ENCODE measurements at places on chromosomes 2 and 18. TPM values are rescaled to one million over a fixed set of nuclear protein-coding genes. Genes with fewer than 3 reads are reported as not detected.

Gene FEV
- 0.62 TPM for polyA plus RNA-seq

DNA sequence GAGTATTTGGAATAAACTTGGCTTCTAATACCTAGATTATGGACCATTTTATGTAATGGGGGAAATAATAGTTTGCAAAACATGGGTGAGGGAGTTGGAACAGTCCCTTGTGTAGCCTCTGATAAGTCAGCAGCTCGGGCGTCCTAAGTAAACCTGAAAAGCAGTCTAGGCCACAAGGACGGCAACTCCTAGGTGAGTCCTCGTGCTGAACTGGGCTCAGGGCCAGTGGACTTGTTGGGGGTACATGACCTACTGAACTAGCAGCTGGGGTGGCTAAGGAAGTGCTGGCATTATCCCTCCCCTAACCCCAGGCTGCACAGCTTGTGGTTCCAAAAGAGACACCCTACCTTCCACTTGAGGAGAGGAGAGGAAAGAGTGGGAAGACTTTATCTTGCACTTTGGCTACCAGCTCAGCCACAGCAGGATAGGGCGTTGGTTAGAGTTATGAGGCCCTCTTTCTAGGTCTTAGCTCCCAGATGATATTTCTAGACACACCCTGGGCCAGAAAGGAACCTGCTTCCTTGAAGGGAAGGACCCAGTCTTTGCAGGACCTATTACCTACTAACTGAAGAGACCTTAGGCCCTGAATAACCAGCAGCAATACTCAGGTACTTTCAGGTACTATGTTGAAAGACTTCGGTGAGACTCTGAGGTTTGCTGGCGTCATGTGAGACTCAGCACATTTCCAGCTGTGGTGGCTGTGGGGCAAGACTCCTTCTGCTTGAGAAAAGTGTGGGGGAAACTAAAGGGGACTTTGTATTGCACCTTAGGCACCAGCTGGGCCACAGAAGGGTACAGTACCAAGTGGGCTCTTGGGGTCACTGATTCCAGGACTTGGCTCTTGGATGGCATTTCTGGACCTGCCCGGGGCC lies 71.0 kb downstream of the AQP4 start:
- H3K27me3 ChIP-seq = no peaks in the 10 kb centered on the region
- H3K4me3 ChIP-seq = no peak overlapping the region
- no peak for DNase-seq
- H3K27ac ChIP-seq = no peak overlapping the region

Gene C2orf92
- 21.1 TPM for polyA plus RNA-seq

DNA sequence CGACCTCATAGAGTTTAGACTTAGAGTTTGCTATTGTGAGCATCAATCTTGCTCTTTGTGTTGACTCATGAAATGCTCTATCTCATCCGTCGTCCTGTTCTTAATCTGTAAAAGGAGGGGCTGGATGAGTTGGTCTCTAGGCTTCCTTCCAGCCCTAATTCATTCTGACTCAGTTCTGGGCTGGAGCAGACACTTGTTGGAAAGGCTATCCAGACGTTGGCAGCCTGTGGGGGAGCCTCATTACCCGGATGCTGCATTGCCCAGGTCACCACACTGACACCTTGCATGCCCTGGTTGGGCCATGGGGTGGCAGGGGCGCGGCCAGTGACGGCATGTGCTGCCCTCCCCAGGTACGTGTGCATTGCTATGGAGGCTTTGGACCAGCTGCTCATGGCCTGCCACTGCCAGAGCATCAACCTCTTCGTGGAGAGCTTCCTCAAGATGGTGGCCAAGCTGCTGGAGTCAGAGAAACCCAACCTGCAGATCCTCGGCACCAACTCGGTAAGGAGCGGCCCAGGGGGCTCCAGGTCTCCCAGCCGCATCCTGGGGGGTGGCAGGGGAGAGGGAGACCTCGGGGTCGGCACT lies 61.5 kb downstream of the EFR3B start:
- no peaks in the 10 kb centered on the region for H3K36me3 ChIP-seq
- peaks cover 4% of the 10 kb centered on the region for H3K4me1 ChIP-seq
- no peak for DNase-seq
- no peak overlapping the region for H3K27ac ChIP-seq
- H3K4me3 ChIP-seq = no peak overlapping the region

- no peaks in the 10 kb centered on the region for H3K36me3 ChIP-seq
- no peak for DNase-seq
- no peaks in the 10 kb centered on the region for H3K27me3 ChIP-seq
- peaks cover 2% of the 10 kb centered on the region for H3K4me1 ChIP-seq
- H3K27ac ChIP-seq = peak overlapping the region; percentile 83
Observed at GRCh38 chr2:50956886-50957285, 75.0 kb downstream of the NRXN1 start.

DNA sequence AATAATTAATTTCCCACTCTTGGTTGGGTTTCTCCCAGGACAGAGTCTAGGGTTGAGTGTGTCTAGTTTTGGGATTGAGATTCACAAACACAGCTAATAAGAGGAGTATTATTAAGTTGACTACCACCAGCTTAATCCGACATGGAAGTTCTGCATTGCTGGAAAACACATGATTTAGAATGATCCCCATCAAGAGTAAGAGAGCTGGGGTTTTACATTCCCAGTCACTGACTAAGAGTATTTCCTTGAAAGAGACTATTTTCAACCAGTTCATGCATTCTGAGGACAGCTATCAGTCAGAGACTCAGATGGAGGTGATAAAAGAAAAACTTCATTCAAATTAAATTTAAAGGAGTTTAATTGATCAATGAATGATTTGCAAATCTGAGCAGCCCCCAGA lies 334.6 kb upstream of the LRATD1 start:
- DNase-seq = no peak
- H3K36me3 ChIP-seq = no peaks in the 10 kb centered on the region
- H3K27me3 ChIP-seq = no peaks in the 10 kb centered on the region
- H3K27ac ChIP-seq = no peak overlapping the region
- H3K4me3 ChIP-seq = no peak overlapping the region
